Fibroblast of skin of left biceps (primary cell): ENCODE measurements at places on chromosomes 12 and 14.
A peak's percentile ranks its signal among the peaks of the same experiment; 100 is the strongest.

DNA sequence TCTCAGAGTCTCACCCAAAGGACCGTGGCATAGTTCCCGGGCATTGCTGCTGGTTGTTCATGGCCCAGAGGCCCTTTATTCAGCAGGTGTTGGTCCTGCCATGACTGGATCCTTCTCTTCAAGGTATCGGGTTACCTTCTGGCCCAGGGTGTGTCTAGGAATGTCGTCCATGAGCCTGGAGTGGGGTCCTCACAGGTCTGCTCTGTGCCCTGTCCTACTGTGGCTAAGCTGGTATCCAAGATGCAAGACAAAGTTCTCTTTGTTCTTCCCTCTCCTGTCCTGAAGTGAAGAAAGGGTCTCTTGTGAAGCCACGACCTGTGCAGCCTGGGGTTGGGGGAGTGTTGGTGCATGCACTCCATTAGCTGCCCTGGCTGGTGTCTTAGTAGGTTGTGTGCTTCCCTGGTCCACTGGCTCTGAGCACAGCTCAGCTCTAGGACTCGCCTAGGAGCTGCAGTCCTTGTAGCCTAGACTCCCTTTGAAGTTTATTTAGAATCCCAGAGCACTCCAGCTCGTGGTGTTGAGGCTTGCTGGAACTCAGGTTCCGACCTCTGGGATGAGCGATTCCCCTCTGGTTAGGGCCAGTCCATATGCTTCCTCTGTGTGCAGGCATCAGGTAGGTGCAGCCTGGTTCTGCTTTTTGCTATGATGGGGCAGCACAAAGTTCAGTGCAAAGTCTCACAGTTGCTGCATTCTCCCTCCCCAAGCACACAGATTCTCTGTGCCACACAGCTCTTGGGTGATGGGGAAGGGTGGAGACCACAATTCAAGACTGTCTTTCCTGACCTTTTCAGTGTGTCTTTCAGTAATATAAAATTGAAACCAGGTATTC lies 117.4 kb downstream of the NUBPL start:
- no peak for DNase-seq

GRCh38 chr12:13454991-13455777 lies 258.7 kb downstream of the EMP1 start:
- no peak for DNase-seq

GRCh38 chr14:52150162-52150561 lies 81.3 kb upstream of the NID2 start:
- no peak for DNase-seq

- peak; percentile 20 for DNase-seq
Observed at GRCh38 chr14:47277703-47278102, 397.7 kb downstream of the MDGA2 start.

- peak; percentile 37 for DNase-seq
Observed at GRCh38 chr12:130775953-130776856, 60.1 kb upstream of the RIMBP2 start.

GRCh38 chr14:80381807-80382363 lies 170.6 kb upstream of the DIO2 start:
- DNase-seq = no peak

DNA sequence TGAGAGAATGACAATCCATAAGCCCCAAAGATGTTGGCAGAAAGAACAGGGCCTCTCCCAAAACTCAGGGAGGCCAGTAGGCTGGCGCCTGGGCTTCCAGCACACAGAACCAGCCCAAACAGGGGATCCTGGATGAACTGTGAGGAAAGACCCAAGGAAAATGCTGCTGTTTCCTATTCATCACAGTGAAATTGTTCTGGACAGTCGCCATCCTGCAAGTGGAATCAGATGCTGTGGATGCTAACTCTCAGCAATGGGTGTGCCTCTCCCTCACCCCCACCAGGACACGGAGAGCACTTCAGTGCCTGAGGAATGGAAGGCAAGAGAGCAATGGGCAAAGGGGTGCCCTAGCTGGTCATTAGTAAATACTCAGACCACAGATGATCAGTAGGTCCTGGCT lies 80.8 kb downstream of the ANO2 start:
- peak; percentile 16 for DNase-seq

- no peak for DNase-seq
Observed at GRCh38 chr12:92524489-92524888, 178.3 kb upstream of the PLEKHG7 start.

- DNase-seq = no peak
Observed at GRCh38 chr12:124174451-124175348, 120.2 kb upstream of the RFLNA start.

DNA sequence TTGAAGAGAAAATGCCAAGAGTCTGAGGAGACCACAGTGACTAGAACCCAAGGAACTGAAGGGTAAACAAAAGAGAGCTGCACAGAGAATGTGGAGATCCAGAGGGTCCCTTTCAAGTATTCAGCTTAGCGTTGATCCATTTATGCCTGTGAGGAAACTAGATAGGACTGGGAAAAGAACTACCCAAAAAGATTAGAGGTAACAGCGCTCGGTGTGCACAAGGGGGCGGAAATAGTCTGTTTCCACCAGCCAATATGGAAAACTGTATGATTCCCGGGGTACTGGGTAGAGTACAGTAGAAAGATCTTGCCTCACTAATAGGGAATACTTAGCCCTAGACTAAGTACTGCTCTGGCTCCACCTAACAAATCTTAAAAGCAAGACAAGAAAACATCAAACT lies 135.5 kb downstream of the DPF3 start:
- DNase-seq = no peak

DNA sequence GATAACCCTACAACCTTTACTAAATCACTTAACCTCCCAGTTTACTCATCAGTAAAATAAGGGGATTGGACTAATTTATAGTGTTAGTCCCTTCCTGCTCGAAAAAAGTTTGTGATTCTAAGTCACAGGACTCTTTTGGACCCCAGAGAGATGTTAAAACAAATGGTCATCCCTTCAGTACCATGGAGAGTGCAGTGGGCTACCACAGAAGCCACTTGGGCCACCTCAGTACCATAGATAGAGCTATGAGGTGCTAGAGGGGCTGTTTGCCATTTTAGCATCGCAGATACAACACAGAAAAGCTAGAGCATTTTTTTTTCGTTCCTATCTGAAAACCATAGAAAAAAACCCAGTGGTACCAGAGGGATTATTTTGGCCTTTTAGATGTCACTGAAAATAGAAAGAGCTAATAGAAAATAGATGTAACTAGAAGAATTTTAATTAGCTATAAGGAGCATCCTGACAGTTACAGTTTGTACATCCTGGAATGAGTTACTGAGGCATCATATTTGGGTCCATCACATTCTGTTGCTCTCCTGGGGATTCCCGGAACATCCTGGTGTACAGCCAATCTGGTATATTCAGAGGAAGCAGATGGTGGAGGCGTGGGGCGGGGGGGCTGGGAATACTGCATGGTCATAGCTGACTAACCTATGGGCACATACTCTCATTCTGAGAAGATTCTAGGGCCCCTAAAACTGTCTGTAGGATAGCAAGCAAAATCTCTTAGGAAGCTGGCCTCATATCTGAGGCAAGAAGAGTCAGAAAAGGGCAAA lies 2.8 kb downstream of the ZNF219 start:
- DNase-seq = no peak

GRCh38 chr12:116222358-116222757 lies 55.1 kb downstream of the MED13L start:
- DNase-seq = peak; percentile 59

- peak; percentile 29 for DNase-seq
Observed at GRCh38 chr12:98635657-98636323, 8.8 kb downstream of the IKBIP start.
